Inflammatory macrophage treated with lipopolysaccharide for 1 hour (primary cell): ENCODE measurements at places on chromosomes 1 and 21.
A peak's percentile ranks its signal among the peaks of the same experiment; 100 is the strongest.

GRCh38 chr1:87106144-87106543 is 191.7 kb downstream of the HS2ST1 start:
- no peak for DNase-seq

DNA sequence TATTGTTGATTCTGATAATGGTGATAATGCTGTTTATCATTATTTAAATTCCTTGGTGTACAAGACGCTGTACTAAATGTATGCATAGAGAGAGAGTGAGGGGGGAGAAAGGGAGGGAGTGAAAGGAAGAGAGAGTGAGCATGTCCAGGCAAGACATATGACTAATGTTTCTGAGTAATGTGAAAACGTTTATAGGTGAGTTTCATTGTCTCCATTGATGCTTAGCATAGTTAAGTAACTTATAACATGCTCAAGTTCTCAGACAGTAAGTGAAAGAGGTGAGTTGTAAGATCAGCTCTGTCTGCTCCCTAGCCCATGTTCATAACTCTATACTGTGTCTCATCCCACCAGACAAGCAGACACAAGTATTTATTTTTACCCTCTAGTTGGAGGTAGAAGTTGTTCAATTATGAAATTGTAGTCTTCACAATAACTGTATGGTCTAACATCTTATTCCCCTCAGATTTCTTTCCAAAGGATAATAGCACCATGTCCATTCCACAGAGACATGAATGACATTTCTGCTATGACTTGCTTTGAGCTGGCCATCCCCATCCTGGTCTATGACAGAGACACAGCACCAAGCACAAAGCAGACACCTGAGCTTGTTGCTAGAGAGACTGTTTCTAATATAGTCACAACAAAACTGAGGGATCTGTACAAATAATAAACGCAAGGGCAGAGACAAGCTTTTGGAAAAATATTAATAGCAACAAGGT is 285.1 kb downstream of the CACNA1E start:
- DNase-seq, result no peak

DNA sequence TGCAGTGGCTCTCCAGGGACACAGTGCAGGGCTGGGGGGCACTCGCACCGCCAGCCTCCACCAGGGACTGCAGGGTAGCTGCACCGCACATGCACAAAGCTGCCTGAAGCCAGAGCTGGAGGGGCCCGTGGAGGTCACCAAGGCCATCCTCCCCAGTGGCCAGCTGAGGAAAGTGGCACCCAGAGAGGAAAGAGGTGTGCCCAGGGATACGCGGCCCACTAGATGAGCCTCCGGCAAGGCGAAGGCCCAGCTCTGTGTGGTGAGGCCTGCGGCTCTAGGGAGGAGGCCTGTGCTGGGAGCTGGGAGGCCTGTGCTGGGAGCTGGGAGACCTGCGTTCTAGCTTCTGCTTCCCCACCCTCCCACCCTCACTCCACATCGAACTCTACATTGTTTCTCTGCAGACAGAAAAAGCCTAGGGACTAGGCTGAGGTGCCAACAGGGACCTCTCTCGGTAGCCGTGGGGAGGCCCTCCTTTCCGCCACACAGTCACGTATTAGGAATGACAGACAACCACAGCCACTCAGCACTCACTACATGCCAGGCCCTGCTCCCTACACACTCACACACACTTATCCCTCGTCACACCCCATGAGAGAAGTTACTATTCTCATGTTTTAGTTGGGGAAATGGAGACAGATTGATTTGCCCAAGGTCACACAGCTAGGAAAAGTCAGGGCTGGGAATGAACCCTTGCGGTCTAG is 921 bp upstream of the ASCL5 start:
- no peak for DNase-seq

- no peak for DNase-seq
These were observed 12.2 kb upstream of the ACADM start for GRCh38 chr1:75712306-75712705.

GRCh38 chr1:28956038-28956464 is 41.7 kb downstream of the EPB41 start:
- no peak for DNase-seq

DNA sequence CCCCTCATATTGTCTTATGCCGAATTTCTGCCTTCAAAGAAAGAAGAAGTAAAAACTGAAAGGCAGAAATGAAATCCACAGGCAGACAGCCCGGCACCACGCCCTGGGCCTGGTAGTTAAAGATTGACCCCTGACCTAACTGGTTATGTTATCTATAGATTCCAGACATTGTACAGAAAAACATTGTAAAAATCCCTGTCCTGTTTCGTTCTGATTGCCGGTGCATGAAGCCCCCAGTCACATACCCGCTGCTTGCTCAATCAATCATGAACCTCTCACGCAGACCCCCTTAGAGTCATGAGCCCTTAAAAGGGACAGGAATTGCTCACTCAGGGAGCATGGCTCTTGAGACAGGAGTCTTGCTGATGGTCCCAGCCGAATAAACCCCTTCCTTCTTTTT is 49.3 kb downstream of the JMJD4 start:
- DNase-seq, result no peak

DNA sequence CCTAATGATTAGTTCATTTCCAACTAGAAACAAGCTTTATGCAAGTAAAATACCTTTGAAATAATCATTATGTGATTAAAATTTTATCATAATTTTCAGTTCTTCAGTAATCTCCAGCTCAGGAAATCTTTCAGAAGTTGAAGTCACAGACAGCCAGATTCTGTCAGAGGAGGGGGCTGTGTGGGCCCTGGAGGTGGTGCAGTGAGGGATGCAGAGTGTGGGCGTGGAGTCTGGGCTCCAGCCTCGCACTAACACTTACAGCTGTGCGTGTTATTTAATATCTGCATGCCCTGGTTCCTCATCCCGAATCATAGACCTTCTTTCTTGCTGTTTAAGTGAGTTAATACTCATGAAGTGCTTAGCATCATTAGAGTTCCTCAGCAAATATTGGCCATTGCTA is 23.9 kb downstream of the WDR64 start:
- no peak for DNase-seq

DNA sequence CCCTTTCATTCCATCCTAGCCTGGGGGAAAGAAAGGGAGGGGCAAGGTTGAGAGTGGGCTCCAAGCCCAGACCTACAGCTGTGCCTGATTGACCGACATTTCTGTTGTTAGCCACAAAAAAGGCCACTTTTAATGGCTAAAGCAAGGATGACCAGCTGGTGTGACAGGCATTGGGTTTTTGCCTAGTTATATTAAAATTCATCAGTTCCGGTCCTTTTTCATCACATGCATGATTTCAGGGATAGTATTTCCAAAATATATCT is 192.3 kb downstream of the ZNF326 start:
- no peak for DNase-seq

DNA sequence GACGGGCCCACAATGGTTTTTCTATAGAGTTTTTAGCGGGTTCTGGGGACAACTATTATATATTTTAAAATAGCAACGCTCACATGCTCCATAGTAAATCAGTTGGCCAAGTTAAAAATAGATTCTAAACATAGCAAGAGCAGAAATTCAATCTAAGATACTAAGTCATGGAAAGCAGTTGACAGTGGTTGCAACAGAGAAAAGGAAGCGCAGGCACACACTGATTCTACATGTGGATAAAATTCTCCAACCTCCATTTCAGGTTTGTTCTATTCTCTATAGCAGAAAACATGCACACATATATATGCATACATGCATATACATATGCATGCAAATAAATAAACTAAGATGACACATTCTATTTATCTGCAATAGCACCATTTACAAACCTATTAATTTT is 89.6 kb upstream of the HNRNPU start:
- no peak for DNase-seq

DNA sequence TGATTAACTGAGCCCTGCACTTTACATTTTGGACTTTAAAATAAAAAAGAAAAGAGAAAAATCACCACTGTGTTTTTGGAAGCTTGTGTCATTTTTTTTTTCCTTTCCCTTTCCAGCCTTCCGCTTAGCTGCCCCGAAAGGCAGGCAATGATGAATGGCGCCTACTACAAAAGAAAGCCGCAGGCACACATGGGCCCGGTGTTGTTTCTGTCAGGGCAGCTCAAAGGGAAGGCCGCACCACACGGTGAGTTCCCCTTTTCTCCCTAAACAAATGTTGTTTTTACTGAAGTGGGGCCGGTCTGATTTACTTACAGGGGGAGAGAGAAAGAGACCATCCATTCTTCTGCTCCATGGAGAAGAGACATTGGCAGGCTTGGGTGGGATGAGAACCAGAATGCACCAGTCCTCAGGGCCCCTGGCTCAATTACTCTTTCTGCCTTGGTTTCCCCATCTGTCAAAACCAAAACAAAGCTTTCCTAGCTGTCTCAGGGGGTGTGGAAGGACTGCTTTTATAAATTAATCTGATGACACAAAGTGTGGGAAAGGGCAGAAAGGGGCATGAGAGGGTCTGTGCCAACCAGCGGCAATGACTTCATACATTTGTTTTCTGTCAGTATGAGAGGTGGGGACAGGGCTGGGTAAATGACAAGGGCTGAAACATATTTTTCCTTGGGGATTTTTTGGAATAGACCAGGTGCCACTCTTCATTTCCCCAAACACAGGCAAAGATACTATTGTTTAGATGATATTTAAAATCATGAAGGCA is 91.4 kb upstream of the PLXNA2 start:
- DNase-seq, result no peak

GRCh38 chr1:154474802-154475201 is 27.2 kb upstream of the TDRD10 start:
- DNase-seq, result peak; percentile 74

DNA sequence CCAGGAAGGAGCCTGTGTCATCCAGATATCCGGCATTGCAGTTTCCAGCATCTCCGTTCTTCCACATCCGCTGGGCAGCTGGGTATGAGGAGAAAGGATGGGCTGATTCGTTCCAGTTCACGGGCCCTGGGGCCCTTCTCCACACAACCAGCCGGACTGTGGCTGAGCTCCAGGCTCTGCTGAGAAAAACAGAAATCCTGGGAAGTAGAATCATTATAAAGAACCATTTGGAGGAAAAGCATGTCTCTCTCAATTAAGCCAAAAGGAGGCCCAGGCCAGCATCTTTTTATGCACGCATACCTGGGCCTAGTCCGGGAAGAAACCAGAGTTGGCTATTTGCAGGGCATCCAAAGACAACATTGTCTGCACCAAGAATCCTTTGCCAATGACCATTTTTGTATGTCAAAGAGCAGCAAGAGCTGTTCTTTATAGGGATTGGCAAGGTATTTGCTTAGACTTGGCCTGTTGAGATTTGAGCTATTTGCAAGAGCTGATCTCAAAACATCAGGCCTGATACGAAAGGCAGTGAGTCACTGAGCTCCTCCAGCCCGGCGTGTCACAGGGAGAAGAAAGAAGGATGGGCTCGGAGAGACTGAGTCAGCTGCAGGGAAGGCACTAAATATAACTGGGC is 84.9 kb upstream of the ARHGEF16 start:
- DNase-seq, result no peak

DNA sequence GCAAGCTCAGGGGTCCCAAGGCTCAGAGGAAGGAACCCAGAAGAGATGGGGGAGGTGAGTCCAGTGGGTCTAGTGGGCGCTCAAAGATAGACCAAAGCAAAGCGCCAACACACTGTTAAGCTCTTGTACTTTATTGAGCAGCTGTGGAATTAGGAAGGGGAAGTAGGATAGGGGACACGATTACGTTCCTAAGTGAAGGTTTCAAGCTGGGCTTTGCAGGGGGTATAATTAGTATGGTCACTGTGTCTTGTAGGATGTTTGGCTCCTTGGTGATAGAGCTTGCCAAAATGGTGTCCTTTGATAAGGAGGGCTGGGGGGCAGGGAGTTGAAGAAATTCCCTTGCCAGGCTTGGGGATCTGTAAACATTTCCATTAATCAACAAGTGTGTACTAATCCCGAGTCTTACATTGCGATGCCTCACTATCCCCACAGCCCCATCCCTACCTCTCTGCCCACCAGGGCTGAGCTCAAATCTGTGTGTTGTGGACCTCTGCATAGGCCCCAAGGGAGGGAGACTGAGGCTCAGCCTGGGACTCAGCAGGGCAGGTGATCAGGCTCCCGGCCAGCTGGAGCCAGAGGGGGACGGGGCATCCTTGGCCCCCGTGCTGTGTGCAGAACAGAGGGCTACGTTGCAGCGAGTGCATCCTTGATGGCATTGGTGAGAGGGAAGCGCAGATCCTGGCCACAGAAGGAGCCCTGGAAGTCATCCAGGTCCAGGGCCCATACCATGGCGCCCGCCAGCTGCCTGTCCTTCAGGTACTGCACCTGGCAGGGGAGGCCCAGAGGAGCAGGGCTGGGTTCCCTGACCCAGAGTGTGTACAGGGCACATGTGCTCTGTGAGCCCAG is 3.4 kb upstream of the MYBPH start:
- no peak for DNase-seq

DNA sequence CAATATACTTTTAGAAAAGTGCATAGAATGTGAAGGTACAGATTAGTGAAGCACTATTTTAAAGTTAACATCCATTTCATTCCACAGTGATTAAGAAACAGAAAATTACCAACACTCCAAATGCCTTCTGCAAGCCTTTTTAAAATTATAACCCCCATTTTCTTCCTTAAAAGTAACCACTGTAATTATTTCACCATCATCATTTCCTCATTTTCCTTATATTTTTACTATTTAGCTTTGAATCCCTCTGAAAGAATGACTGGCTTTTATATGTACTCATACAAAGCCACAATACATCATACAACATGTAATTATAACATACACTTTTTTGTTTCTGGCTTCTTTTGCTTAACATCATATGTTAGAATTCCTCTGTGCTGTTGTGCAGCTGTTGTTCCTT is 6.5 kb upstream of the NEGR1 start:
- DNase-seq, result peak; percentile 49
